ENCODE measurements at places on chromosomes 12 and 14. TPM values are rescaled to one million over a fixed set of nuclear protein-coding genes. Genes with fewer than 3 reads are reported as not detected.

Gene RNU4-1
- under 0.01 TPM for total RNA-seq

Gene C1S
- 4.7 TPM for total RNA-seq

Gene GALNT8
- not detected for total RNA-seq

Gene HNRNPA1
- 249 TPM for total RNA-seq

Gene RNU7-1
- not detected for total RNA-seq

Gene CD69
- 0.22 TPM for total RNA-seq

Gene ST8SIA1
- 4.6 TPM for total RNA-seq

Gene CDKN3
- total RNA-seq = 96.1 TPM

Gene IFNG-AS1
- not detected for total RNA-seq

Gene AKAP3
- 0.69 TPM for total RNA-seq

Gene SERPINA9
- 182 TPM for total RNA-seq

Gene MLEC
- total RNA-seq = 80.8 TPM

DNA sequence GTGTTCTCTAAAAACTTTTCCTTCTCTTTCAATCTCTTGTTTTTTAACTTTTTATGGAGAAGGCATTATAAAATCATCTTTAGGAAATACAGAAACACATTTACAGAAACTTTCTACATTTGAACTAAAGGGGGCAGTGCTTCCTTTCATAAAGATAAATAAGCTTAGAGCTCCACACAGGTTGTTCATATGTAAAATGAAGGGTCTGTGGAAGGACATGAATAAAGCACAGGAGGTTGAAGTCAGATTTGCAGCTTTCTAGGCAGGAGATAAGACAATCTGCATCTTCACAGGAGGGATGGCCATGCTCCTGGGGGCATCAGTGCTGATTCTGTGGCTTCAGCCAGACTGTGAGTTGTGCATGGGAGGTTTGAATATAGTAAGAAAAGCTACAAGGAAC is 426.0 kb downstream of the DAD1 start:
- peaks cover 3% of the 10 kb centered on the region for H3K4me1 ChIP-seq
- H3K27ac ChIP-seq = no peak overlapping the region
- DNase-seq = peak; percentile 55
- H3K27me3 ChIP-seq = no peaks in the 10 kb centered on the region

GRCh38 chr12:131384544-131384855 is 326.4 kb upstream of the SFSWAP start:
- no peaks in the 10 kb centered on the region for H3K4me1 ChIP-seq
- no peak overlapping the region for H3K27ac ChIP-seq
- H3K4me3 ChIP-seq = no peak overlapping the region
- no peaks in the 10 kb centered on the region for H3K36me3 ChIP-seq
- H3K27me3 ChIP-seq = no peaks in the 10 kb centered on the region
- DNase-seq = no peak

DNA sequence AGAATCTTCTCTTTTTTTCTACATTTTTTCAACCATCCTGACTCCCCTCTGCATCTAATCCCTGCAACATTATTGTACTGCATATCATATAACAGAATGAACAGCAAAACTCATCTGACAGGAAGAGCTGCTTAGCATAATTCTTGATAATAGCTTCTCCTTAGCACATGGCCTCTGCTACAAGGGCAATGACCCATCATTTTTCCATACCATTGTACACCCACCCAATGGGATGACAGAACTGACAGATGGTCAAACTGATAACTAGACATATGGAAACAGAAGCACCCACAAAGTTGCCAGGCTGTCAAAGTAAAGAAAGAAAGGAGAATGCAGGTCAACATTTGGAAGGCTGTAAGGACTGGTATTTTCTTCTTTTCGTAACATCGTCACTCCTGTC is 390.4 kb upstream of the USP15 start:
- no peaks in the 10 kb centered on the region for H3K36me3 ChIP-seq
- no peak overlapping the region for H3K4me3 ChIP-seq
- H3K27ac ChIP-seq = no peak overlapping the region
- DNase-seq = no peak

GRCh38 chr12:24597580-24597979 is 351.3 kb downstream of the BCAT1 start:
- H3K27ac ChIP-seq = no peak overlapping the region
- H3K36me3 ChIP-seq = no peaks in the 10 kb centered on the region
- H3K27me3 ChIP-seq = no peaks in the 10 kb centered on the region
- no peak for DNase-seq

DNA sequence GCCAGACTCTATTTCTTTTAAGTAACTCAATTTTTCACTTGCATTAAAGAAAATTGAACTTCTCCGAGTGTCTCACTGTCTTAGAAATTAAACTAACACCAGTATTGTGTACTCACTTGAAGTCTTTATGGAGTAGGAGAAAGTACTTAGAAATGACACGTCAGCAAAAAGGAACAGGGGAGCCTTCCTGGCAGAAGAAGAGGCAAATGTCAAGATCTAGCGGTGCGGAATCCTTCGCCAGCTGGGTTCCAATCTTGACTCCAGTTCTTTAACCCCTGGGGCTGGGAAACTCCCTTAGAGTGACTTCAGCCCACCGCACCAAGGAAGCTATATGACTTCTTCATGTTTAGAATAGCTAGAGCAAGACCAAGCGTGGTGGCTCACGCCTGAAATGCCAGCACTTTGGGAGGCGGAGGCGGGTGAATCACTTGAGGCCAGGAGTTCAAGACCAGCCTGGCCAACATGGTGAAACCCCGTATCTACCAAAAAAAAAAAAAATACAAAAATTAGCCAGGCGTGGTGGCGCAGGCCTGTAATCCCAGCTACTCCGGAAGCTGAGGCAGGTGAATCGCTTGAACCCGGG is 34.4 kb downstream of the WBP11 start:
- peaks cover 32% of the 10 kb centered on the region for H3K4me1 ChIP-seq
- H3K36me3 ChIP-seq = peaks cover 29% of the 10 kb centered on the region
- peak; percentile 39 for DNase-seq

DNA sequence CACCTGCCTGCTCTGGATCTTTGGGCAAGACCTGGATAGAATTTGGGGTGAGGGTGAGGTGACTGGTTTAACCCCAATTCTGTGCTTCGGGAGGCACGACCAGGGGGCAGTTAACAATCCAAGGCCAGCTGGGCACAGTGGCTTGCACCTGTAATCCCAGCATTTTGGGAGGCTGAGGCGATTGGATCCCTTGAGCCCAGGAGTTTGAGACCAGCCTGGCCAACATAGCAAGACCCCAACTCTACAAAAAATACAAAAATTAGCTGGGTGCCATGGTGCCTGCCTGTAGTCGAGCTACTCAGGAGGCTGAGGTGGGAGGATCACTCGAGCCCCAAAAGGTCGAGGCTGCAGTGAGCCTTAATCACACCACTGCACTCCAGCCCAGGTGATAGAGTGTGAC is 38.2 kb downstream of the HRK start:
- H3K4me1 ChIP-seq = peaks cover 14% of the 10 kb centered on the region
- no peaks in the 10 kb centered on the region for H3K36me3 ChIP-seq
- DNase-seq = no peak
- H3K4me3 ChIP-seq = no peak overlapping the region
- H3K27me3 ChIP-seq = no peaks in the 10 kb centered on the region

- H3K27ac ChIP-seq = no peak overlapping the region
- no peaks in the 10 kb centered on the region for H3K36me3 ChIP-seq
- H3K4me1 ChIP-seq = no peaks in the 10 kb centered on the region
- H3K27me3 ChIP-seq = no peaks in the 10 kb centered on the region
Observed at GRCh38 chr12:39503439-39503838, 60.5 kb upstream of the KIF21A start.

DNA sequence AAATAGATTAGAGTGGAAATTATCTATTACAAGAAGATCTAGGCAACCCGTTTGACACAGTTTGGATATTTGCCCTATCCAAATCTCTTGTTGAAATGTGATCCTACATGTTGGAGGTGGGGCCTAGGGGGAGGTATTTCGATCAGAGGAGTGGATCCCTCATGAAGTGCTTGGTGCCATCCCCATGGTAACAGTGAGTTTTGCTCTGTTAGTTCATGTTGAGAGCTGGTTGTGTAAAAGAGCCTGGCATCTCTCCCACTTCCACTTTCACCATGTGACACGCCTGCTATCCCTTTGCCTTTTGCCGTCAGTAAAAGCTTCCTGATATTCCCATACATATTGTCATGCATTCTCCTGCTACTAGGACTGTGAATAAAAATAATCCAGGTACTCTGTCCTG is 66.4 kb upstream of the FLRT2 start:
- no peak overlapping the region for H3K4me3 ChIP-seq
- H3K27ac ChIP-seq = no peak overlapping the region
- H3K27me3 ChIP-seq = no peaks in the 10 kb centered on the region
- H3K36me3 ChIP-seq = no peaks in the 10 kb centered on the region
- H3K4me1 ChIP-seq = no peaks in the 10 kb centered on the region

GRCh38 chr14:63573581-63573980 is 30.4 kb upstream of the PPP2R5E start:
- no peak overlapping the region for H3K27ac ChIP-seq
- H3K36me3 ChIP-seq = no peaks in the 10 kb centered on the region
- no peaks in the 10 kb centered on the region for H3K4me1 ChIP-seq
- no peak for DNase-seq
- 0 out of 2 replicates have a peak, but pooled peaks cover 2% of the 10 kb centered on the region for H3K27me3 ChIP-seq
- no peak overlapping the region for H3K4me3 ChIP-seq

- no peak overlapping the region for H3K4me3 ChIP-seq
- H3K36me3 ChIP-seq = no peaks in the 10 kb centered on the region
- H3K27ac ChIP-seq = no peak overlapping the region
Observed at GRCh38 chr14:102966681-102967505, 44.4 kb downstream of the AMN start.

GRCh38 chr14:35814371-35815005 is 5.4 kb upstream of the RALGAPA1 start:
- H3K4me1 ChIP-seq = peaks cover 2% of the 10 kb centered on the region
- no peaks in the 10 kb centered on the region for H3K36me3 ChIP-seq
- DNase-seq = peak; percentile 95

DNA sequence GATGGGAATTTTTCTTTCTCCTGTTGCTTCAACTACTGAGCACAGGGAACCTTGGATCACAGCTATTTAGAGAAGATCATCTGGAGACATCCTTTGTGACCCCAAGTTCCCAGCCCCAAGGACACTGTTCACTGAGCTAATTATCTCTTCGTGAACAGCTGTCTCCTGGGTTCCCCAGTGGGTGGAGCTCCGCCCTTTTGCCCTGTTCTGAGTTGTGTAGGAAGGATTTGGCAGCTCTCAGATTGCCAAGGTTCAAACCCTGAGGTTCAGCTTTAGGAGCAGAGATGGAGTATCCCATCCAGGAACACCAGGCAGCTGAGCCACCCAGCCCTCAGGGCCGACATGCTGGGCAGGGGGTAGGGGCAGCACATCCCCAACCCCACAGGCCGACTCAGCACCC is 32.0 kb downstream of the NGB start:
- peaks cover 6% of the 10 kb centered on the region for H3K4me1 ChIP-seq
- H3K27me3 ChIP-seq = no peaks in the 10 kb centered on the region
- no peak overlapping the region for H3K27ac ChIP-seq

DNA sequence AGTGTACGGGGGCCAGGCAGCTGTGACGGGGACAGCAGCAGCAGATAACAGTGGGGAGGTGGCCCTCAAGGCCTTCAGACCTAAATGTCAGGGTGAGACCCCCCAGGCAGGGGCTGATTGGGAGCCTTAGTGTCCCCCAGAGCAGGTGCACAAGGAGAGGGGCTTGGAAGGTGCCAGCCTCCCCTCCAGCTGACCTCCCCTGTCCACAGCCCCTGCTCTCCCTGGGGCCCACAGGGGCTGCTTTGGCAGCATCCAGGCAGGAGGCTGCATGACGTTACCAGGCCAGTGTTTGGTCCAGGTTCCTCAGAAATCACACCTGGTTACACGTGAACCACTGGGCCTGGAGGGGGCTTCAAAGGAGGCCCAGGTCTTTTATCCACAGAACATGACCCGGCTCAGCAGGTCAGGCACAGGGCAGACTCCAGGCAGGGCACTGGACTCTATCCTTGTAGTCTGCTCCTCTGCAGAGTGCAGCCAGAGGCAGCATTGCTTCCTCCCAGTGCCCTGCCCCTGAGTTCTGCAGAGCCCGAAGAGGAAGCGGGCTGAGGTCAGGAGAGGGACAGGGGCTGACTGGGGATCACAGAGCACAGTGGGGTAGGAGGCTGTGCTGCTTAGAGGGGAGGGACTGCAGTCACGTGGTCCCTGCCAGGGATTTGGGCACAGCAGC is 2.6 kb upstream of the TRMT61A start:
- no peak overlapping the region for H3K4me3 ChIP-seq
- peaks cover 41% of the 10 kb centered on the region for H3K4me1 ChIP-seq
- no peaks in the 10 kb centered on the region for H3K36me3 ChIP-seq
- DNase-seq = no peak
- no peak overlapping the region for H3K27ac ChIP-seq
- no peaks in the 10 kb centered on the region for H3K27me3 ChIP-seq

DNA sequence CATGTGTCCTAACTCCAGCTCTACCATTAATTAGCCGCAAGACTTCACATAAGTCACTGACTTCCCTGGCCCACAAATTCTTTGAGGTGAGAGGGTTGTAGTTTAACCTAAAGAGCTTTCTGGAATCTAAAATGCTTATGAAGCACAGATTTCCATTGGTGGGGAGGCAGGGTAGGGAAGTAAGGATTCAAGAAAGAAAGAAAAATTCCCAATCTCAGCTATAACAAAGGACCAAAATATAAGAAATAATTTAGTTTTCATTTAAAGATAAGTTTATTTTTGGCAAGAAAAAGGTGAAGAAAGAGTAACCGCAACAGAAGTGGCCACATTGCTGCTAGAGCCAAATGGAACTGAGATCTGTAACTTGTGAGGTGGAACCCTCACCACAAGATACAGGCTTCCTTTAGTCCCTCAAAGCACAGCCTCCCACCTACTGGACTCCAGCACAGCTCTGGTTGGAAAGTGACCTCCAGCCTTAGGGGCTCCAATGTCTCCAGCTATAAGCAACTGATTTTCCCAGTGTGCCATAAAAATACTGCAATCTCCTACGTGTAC is 23.6 kb downstream of the DAD1 start:
- H3K27me3 ChIP-seq = no peaks in the 10 kb centered on the region
- H3K4me3 ChIP-seq = no peak overlapping the region
- H3K27ac ChIP-seq = no peak overlapping the region
- peaks cover 35% of the 10 kb centered on the region for H3K36me3 ChIP-seq
- no peak for DNase-seq

DNA sequence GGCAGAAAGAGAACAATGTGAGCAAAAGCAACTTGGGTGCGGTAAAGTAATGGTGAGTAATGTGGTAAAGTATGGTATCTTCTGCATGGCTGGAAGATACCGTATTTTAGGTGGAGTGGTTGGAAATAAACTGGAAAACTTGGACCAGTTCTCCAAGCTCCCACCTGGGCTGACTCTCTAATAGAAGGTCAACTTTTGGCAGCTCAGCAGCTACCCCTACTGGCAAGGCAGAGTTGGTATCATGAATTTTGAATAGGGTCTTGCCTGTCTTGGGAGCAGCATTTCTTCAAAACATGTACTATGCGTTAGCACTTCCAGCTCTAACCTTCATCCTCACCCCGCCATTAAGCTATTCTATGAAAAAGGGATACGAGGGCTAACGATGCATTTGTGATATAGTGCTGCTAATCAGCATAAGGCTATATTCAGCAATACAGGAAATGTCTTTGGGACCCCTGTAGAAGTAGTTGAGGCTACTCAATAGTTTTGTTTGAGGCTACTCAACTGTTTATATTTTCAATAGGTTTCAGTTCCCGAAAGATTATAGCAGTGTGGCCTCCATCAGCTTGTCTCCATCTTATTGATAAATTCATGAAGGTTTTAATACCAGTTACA is 276.3 kb upstream of the FAR2 start:
- DNase-seq = peak; percentile 79
- no peaks in the 10 kb centered on the region for H3K27me3 ChIP-seq
- H3K4me3 ChIP-seq = no peak overlapping the region
- no peaks in the 10 kb centered on the region for H3K4me1 ChIP-seq

- H3K27me3 ChIP-seq = no peaks in the 10 kb centered on the region
- peaks cover 71% of the 10 kb centered on the region for H3K4me1 ChIP-seq
- no peak overlapping the region for H3K4me3 ChIP-seq
- peak overlapping the region; percentile 95 for H3K27ac ChIP-seq
- no peaks in the 10 kb centered on the region for H3K36me3 ChIP-seq
Observed at GRCh38 chr14:31897581-31898186, 179.4 kb upstream of the ARHGAP5 start.

- H3K27ac ChIP-seq = no peak overlapping the region
- H3K4me3 ChIP-seq = no peak overlapping the region
- no peak for DNase-seq
Observed at GRCh38 chr12:116607039-116607438, 47.9 kb downstream of the MAP1LC3B2 start.

Measured in Karpas-422 (cell line).